NCI-H187 treated with DMSO at 0.1 percent for 48 hours (cell line): ENCODE measurements at places on chromosomes 11 and 22.

- DNase-seq = no peak
These were observed 198.1 kb upstream of the SEZ6L start for GRCh38 chr22:25970999-25971811.

DNA sequence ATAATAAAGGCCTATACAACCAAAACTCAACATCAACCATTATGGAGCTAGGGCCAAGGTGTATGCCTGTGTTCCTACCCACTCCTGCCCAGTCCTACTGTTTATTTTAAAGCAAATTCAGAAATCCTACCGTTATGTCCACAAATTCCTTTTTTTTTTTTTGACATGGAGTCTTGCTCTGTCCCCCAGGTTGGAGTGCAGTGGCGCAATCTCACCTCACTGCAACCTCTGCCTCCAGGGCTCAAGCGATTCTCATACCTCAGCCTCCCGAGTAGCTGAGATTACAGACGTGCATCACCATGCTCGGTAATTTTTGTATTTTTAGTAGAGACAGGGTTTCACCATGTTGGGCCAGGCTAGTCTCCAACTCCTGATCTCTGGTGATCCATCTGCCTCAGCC lies 3.1 kb upstream of the CPT1A start:
- DNase-seq = no peak

DNA sequence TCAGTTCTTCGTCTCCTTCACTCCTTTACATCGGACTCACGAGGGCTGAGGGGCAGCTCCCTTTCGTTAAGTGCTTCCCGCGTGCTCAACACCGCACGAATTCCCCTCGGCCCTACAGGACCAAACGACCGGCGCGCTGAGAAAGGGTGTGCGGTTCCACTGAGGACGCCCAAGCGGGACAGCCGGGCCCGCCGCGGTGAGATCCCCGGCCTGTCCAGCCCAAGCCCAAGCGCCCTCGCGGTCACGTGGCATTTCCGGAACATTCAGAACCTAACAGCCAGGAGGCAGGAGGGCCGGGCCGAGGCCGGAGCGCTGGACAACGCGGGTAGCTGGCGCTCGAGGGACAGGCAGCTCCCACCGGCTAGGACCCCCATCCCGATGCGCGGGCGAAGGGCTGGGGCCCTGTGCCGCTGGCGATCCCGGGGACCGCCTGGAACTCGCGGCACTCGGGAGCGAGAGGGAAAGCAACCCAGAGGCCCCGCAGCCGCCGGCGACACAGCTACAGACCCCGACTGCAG lies 737 bp upstream of the STIP1 start:
- no peak for DNase-seq

DNA sequence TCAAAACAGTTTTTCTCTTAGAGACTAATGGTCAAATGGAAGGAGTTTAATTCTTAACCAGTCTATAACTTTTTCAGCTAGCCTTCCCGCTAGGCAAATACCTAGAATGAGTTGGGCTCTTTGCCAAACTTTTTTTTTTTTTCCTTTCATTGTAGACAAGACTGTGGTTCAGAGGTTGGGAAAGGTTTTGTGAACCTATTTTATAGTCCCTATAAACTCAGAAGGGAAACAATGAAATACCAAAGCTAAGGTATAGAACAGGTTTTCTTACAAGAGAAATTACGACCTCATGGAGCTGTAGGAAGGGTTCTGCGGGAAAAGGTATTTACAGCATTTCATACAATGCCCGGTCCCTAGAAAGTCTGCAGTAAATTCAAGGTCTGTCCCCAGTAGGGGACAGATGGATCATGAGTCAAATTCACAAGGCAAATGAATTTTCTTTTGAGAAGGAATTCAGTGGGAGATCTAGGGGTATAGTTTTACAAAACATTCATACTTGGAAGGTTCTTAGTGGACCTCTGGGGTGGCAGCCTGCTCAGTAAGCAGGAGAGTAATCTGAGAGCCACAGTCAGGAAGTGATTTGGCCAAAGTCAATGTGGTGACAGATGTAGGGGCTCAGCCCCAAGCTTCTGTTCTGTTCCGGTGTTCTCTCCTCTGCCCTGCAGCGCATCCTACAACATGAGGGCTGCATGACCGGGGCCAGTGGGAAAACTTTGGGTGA lies 146.8 kb downstream of the DBX1 start:
- DNase-seq = no peak

DNA sequence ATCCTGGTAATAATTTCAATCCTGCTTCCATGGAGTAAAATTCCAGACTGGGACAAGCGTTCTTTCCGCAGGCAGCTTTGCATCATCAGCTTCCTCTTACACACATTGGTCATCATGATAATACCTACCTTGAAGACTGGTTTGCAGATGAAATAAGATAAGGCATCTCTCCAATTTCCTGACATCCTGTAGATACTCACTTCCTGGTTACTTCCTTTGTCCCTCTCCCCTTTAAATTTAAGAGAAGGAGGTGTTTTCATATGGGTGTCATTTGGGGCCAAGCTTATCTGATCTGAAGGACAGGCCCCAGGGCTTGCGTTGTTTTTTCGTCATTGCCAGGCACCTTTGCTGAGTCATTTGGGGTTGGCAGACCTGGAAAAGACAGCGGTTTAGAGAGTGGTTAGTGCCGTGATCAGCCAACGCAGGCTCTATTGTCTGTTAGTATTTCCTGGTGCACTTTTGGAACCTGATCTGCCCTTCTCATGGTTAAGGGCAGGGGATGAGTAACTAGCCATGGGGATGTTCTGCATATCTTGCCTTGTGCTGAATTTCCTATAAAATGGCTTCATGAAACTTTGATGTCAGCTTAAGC lies 24.1 kb downstream of the GRAMD1B start:
- no peak for DNase-seq

- no peak for DNase-seq
These were observed 20.9 kb upstream of the MICAL2 start for GRCh38 chr11:12089473-12089872.

DNA sequence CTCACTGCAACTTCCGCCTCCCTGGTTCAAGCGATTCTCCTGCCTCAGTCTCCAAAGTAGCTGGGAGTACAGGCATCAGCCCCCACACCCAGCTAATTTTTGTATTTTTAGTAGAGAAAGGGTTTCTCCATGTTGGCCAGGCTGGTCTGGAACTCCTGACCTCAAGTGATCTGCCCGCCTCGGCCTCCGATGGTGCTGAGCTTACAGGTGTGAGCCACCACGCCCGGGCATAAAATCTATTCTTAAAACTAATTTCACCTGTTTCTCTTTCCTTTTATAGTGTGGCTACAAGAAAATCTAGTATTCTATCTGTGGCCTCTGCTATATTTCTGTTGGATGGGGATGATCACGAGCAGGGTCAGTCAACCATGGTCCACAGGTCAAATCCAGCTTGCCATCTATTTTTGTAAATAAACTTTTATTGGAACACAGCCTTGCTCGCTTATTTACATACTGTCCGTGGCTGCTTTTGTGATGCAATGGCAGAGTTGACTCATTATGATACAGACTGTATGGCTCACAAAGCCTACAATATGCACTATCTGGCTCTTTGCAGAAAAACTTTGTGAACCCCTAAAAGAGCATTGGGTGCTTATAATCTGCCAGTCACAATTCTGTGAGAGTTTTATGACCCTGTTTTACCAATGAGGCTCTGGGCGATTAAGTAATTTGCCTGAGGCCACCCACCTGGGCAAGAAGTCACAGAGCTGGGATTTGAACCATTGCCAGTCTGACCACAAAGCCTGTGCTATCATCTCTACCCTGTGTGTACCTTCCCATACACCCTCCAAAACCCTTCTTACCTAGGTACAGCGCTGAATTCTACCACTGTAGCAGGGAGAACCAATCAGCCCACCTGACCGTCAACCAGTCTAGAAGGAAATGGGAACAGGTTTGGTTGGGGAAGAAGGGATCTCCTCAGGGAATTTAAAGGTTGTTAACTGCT lies 28.3 kb downstream of the SLC1A2 start:
- DNase-seq = no peak

DNA sequence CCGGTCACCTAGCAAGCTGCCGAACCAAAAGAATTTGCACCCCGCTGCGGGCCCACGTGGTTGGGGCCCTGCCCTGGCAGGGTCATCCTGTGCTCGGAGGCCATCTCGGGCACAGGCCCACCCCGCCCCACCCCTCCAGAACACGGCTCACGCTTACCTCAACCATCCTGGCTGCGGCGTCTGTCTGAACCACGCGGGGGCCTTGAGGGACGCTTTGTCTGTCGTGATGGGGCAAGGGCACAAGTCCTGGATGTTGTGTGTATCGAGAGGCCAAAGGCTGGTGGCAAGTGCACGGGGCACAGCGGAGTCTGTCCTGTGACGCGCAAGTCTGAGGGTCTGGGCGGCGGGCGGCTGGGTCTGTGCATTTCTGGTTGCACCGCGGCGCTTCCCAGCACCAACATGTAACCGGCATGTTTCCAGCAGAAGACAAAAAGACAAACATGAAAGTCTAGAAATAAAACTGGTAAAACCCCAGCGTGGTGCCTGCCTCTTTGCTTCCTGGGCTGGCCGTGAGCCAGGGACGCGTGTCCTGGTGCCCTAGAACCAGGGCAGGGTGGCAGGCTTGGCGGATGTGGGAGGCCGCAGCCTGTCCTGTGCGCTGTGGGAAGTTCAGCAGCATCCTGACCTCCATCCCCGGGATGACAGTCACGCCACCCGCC lies 13.2 kb downstream of the CCND1 start:
- no peak for DNase-seq

DNA sequence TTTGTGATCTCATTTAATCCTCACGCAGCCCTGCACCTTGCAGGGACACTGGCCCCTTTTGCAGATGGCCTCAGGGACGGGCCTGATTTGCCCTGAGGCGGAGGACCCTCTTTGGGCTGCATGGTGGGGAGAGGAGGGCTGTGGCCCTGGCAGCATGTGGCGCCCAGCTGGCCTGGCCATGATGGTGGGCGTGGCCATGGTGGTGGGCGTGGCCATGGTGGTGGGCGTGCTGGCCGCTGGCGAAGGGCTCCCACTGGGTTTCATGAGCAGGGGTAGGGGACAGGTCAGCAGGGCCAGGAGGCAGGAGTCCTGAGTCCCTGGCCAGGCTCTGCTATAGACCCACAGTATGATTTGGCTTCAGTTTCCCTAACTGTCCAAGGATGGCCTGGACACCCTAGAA lies 13.1 kb downstream of the WNT11 start:
- no peak for DNase-seq

GRCh38 chr11:93160156-93160555 lies 37.6 kb downstream of the SLC36A4 start:
- DNase-seq = no peak

DNA sequence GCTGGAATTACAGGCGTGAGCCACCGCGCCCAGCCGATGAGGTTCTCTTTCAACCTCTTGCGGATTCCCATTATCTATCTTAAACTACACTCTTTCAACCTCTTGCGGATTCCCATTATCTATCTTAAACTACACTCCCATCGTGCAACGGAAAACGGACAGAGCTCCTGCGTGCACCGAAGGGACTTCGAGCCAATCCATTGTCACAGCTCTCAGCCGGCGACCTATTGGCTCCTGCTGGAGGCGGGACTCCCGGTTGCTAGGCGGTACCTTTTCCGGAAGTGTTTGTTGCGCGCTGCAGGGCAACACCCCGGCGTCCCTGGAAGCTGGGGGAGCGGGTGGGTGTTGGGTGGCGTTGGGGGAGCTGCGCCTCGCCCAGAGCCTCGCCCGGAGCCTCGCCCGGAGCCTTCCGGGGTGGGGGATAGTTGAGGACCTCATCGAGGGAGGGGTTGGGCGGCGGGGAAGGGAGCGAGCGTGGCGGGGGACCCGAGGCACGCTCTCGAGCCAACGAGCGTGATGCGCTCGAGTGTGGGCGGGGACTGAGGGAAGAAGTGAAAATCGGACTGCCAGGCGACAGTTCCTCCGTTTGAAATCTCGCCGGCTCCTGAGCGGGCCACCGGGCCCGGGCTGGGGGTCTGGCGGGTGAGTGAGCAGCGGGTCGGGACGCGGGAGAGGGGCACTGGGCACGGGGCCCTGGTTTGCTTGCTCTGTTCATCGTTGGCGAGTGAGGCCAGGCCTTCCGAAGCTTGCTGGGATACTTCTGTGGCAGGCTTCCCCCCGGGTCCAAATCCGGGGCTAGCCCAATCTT lies at the start of gene CEP164:
CEP164 (plus strand) TSS at position 288 of the 808 bp plus-strand sequence. CDS start 10,733 bp downstream, outside the sequence.
- DNase-seq = peak; percentile 76

GRCh38 chr22:45124176-45124847 lies 39.4 kb upstream of the NUP50 start:
- no peak for DNase-seq

DNA sequence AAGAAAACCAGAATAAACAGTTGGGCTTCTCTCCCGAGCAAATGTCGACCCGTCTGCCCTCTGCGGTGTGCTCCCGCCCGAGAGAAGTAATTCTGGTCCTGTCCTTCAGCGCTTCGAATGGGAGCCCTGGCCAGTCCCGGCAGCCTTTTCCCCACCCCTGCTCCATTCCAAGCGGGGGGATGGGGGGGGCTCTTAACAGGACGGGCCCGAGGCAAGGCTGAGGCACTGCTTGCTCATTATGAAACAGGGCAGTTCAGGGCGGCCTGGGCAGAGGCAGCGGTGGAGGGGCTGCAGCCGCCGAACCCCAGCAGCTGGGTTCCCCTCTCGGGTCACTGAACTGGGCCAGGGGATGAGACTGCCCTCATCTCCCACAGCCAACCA lies 9.1 kb downstream of the BACE1-AS start:
- DNase-seq = no peak

GRCh38 chr11:106262852-106263251 lies 185.4 kb downstream of the AASDHPPT start:
- no peak for DNase-seq

DNA sequence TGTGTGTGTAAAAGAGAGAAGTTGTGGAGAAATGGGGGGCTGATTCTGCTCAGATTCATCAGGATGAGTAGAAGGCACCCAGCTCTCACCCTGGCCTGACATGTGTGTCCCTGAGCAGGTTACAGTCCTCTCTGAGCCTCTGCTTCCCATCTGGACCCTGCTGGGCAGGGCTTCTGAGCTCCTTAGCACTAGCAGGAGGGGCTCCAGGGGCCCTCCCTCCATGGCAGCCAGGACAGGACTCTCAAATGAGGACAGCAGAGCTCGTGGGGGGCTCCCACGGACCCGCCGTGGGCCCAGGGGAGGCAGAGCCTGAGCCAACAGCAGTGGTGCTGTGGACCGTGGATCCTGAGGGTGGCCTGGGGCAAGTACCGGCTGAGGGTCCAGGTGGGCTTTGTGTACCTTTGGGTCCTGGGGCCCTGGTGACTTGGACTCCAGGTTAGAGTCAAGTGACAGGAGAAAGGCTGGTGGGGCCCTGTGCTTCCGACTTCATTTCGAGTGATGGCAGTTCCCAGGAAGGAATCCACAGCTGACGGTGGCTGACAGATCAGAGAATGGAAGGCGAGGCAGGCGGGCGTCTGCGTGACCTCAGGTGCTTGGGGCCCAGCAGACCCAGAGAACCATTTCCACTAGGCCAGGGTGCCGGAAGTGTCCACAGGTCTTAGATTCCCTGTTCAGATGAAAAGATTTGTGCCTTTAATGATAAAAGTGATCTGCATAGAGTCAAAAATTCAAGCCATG lies 21.9 kb downstream of the NEAT1 start:
- no peak for DNase-seq

DNA sequence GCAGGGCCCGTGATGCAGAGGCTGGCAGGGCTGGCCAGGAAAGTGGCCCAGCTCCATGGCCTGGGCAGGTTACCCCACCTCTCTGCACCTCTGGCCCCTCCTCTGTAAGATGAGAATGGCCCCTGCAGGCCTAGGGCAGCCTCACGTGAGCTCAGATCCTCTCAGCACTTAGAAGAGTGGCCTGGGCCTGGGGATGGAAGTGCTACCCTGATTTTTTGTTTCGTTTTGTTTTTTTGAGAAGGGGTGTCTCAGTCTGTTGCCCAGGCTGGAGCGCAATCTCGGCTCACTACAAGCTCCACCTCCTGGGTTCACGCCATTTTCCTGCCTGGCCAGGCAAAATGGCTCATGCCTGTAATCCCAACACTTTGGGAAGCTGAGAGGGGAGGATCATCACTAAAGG lies 982 bp downstream of the APOBEC3H start:
- DNase-seq = no peak
